ENCODE measurements at places on chromosomes 7 and 10. TPM values are rescaled to one million over a fixed set of nuclear protein-coding genes. Genes with fewer than 3 reads are reported as not detected.
A peak's percentile ranks its signal among the peaks of the same experiment; 100 is the strongest.

DNA sequence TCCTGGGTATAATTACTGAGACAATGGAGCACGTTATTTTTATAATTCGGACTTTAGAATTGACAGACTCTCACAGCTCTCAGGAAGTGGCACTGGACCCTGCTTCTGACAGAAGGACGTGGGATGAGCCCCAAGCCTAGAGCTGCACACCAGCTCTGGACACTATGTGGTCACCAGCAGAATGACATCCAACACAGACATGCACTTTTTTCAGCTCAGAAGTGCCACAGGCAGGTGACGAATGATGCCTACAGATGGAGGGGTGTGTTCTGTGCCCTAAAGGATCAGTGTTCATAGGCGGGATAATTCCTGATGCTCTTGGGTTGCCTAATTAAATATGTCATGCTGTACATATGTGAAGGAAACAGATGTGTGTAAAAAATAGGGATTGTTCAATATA lies 87.9 kb downstream of the VIPR2 start:
- DNase-seq, result no peak

DNA sequence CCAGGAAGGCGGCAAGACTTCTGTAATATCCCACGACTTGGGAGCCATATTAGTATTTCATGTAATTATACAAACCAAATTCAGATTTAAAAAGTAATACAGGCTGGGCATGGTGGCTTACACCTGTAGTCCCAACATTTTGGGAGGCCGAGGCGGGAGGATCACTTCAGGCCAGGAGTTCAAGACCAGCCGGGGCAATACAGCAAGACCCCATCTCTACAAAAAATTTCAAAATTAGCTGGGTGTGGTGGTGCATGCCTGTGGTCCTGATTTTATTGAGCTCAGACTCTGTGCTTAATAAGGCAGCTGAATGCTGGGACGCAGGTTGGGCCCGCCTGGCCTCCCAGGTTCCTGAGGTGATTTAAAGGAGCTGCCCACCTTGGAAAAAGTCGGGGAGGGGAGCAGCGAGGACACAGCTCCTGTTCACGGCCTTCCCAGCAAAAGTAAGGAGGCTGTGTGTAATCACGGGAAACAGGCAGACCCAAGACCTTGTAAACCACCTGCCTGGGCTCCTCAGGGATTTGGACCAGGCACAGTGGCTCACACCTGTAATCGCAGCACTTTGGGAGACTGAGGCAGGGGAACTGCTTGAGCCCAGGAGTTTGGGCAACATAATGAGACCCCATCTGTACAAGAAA lies 93.0 kb upstream of the DNAAF5 start:
- no peak for DNase-seq

GRCh38 chr7:33040803-33041516 lies 21.6 kb downstream of the NT5C3A start:
- peak; percentile 86 for DNase-seq

GRCh38 chr7:89800761-89801160 lies 353.5 kb upstream of the STEAP1 start:
- no peak for DNase-seq

DNA sequence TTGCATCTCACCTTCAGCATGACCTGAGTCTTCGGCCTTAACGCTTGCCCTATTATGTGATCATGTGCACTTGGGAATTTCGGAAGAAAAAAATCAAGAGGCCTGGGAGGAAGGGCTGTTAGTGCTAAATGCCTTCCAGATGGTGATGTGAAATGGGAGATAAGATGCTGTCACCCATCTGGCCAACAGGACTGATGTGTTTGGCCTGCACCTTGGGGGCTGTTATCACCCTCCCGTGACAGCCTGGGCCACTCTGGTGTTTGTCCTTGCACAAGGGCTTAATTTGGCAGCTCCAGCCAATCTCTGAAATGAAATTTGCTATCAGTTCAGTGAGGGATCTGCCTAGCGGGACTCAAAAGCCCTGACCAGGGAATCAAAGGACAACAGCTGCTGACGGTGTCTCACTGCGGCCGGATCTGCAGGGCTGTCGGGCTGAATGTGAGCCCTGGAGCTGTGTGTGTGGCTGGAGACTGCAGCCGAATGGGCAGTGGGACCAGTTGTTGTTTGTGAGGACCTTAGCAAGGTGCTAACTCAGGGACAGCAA lies 131.4 kb upstream of the BTBD16 start:
- no peak for DNase-seq

DNA sequence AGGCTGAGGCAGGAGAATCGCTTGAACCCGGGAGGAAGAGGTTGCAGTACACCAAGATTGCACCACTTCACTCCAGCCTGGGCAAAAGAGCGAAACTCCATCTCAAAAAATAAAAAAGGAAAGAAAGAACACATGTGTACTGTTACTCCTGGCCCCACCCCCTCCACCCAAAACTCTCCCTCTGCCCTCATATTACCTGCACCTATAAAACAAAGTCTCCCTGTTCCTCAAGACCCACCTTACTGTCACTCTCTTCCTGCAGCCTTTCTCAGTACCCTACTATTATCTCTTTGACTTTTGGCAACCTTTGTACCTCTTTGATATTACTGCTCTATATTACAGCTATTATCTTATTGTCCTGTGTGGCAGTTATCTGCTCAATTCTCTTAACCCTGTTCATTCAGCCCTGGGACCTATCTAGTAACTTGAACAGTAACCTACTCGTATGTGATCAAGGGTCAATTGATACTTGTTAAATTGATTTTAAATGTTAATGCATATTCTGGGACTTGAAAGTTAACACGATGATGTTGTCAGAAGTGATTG lies 68.5 kb upstream of the CAPZA2 start:
- DNase-seq, result no peak

PANK1 gene
- 2.0 TPM for total RNA-seq

DNA sequence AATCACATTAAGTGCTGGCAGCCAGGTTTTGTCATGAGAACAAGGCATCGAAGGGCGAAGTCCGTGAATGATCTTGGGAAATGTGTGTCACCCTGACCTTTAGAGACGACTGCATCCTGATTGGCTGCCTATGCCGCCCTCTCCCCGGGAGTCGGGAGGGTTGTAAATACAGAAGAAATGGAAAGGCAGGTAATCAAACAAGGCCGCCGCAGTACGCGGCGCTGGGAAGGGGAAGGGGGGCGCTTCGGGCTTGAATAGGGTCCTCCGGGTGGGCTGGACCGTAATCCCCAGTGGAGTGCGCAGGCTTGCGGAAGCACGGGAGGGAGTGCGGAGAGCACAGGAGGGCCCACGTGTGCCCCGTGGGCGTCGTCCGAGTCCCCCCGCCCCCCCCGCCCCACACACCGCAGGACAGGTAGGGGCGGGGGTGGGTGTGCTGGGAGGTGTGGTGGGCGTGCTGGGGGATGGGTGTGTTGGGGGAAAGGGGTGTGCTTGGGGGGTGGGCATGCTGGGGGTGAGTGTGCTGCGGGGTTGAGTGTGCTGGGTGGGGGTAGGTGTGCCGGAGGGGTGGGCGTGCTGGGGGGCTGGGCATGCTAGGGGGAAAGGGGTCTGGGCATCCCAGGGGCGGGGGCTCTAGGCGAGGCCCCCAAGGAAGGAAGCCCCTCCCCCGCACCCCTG lies 169.4 kb downstream of the ARHGAP12 start:
- no peak for DNase-seq

- no peak for DNase-seq
Observed at GRCh38 chr7:7630626-7631329, 9.8 kb upstream of the UMAD1 start.

DNA sequence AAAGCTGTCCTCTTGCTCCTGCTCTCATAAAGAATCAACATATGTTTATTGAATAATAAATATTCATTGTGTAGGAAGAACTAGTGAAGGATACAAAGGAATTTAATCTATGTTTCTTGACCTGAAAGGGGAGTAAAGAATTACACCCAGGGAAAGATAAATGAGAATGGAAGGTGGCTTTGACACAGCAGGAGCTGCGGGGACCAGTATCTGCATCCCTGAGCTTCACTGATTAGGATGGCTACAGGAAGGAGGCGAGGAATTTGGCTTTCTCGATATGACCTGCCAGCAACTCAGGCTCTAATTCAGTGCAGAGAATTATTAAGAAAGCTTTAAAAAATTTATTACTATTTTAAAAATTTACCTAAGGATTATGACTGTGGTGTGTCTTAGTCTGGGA lies 194.6 kb downstream of the SEC23IP start:
- no peak for DNase-seq

Data from PC-3 (cell line).